ENCODE measurements at places on chromosomes 5 and 9. TPM values are rescaled to one million over a fixed set of nuclear protein-coding genes. Genes with fewer than 3 reads are reported as not detected.

DNA sequence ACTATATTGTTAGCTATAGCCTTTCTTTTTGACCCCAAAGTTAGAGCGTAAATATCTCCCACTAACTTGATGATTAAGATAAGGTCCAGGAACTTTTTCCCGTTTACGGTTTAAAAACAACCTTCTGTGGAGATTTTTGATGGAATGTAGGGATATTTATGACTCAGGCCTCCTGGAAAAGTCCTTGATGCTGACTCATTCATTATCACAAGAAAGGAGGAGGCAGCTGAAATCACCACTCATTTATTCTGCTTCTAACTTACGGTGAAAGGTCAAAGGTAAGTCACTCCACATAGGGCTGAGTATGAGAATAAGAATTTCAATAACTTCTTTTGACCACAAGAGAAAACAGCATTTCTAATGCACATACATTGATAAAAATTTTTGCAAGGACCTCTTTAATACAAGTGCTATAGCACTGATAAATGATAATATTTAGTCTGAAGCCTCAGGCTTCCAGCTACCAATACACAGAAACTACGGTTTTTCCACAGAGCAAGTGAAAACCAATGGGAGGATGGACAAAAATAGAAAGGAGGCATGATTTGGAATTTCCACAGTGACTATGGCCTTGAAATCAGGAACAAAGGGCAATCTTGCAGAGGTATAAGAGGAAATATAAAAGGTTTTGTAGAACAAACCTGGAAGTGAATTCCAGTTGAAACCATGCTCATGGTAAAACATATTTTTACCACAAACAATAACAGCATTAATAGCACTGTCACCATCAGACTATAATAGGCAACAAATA is 146.5 kb downstream of the PPP2R2B start:
- H3K4me3 ChIP-seq: no peak overlapping the region
- H3K36me3 ChIP-seq: no peaks in the 10 kb centered on the region
- no peaks in the 10 kb centered on the region for H3K27me3 ChIP-seq
- H3K27ac ChIP-seq: no peak overlapping the region
- no peak for DNase-seq

DNA sequence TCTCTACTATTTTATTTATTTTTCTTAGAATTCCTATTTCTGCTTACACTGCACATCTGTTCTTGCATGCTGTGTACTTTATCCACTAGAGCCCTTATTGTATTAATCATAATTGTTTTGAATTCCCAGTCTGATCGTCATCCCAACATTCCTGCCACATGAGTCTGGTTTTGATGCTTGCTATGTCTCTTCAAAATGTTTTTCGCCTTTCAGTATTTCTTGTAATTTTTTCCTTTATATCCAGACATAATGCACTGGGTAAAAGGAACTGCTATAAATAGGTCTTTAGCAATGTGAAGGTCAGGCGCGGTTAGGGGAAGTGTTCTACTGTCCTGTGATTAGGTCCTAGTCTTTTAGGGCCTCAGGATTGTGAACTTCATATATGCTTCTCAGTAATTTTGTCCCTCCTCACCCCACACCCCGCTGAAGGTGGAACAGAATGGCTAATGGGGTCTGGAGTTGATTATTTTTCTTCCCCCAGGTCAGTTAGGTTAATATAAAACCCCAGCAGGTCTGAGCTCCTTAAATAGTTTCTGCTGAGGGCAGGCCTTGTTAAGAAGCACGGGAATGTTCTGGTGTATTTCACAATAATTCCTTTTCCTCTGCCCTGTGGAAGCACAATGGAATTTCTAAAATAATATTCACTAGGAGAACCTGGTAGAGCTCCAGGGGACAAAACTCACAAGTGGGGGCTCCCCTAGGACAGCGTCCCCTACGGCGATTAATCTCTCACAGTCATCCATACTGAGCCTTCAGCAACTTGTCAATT is 146.6 kb upstream of the TUT7 start:
- peaks cover 13% of the 10 kb centered on the region for H3K27me3 ChIP-seq
- no peak for DNase-seq
- H3K4me3 ChIP-seq: no peak overlapping the region
- H3K27ac ChIP-seq: no peak overlapping the region

DNA sequence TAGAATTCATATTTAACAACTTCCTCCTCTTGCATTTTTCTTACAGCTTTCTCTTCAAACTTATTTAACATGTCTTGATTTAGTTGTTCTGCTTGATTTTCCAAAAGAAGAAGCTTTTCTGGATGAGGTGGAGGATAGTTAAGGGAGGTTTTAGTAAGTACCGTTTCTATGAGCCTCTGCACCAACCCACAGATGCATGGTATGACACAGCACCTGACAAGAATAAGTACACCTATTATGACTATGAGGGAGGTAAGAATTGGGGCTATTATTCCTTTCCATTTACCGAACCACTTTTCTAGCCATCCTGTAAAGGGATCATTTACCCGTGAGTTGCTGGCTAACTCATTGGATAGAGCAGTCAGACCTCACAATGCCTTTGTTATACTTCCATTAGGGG is 2.5 kb upstream of the HMGCS1 start:
- H3K36me3 ChIP-seq: no peaks in the 10 kb centered on the region
- H3K27ac ChIP-seq: no peak overlapping the region
- no peak for DNase-seq
- no peak overlapping the region for H3K4me3 ChIP-seq

Gene SMIM33
- total RNA-seq: 0.08 TPM

GRCh38 chr9:79489261-79490000 is 82.3 kb upstream of the TLE4 start:
- H3K27me3 ChIP-seq: no peaks in the 10 kb centered on the region
- H3K4me3 ChIP-seq: no peak overlapping the region
- DNase-seq: no peak
- H3K27ac ChIP-seq: no peak overlapping the region

DNA sequence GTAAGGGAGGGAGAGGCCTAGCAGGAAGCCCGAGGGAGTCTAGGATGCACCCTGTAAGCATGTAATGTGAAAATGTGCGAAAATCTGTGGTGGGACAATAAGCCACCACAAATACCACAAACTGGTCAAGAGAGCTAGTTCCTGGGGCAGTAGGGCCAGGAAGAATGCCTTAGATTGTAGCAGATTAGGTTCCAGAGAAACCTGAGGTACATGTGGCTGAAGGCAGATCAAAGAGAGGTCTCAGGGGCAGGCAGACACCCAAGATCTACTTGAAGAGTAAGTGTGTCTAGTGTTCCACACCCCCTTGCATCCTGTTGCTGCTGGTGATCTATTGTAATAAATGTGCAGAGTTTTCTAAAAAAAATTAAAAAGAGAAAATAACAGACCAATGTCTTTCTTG is 1677.3 kb upstream of the CDH6 start:
- no peaks in the 10 kb centered on the region for H3K36me3 ChIP-seq
- no peak overlapping the region for H3K4me3 ChIP-seq
- no peak for DNase-seq
- H3K27ac ChIP-seq: no peak overlapping the region
- no peaks in the 10 kb centered on the region for H3K27me3 ChIP-seq

GRCh38 chr9:71681104-71681707 is 87.1 kb downstream of the CEMIP2 start:
- H3K36me3 ChIP-seq: no peaks in the 10 kb centered on the region
- H3K27me3 ChIP-seq: no peaks in the 10 kb centered on the region
- peaks cover 23% of the 10 kb centered on the region for H3K4me1 ChIP-seq
- no peak overlapping the region for H3K27ac ChIP-seq
- no peak overlapping the region for H3K4me3 ChIP-seq

Gene RAB3C
- not detected for total RNA-seq

DNA sequence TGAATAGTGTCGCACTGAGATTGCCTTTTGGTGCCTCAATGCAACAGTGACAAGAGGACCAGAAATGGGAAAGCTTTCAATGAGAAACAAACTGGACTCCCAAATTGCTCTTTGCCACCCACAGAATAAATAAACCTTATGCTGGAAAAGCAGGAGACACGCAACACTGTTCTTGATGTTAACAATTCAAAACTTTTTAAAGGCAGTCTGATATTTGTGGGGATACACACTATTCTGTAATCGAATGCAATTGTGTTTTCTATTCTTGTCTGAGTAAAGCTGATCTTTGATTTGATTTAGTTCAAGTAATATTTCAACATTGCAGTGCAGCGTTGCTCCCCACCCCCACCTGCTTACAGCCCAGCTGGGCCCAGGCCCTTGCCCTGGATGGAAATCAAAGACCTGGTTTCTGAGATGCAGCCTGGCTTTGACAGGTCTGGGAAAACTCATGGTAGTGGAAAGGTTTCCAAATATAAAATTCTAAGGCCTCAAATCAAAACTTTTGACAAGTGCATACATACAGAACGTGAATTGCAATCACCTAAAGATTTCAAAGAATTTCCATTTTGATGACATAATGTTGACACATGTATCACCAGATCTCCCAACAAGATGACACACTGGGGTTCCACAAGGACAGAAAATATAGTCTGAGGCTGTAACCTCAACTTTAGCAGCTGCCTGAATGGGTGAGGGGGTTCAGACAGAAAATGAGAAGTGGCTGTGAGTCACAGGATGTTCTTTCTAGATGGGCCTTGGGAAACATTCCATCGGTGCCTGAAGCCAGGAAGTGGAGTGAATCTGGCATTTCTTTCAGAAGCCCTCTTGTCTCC is 55.1 kb downstream of the ABCA1 start:
- no peak overlapping the region for H3K4me3 ChIP-seq
- H3K27ac ChIP-seq: no peak overlapping the region
- H3K27me3 ChIP-seq: no peaks in the 10 kb centered on the region
- H3K4me1 ChIP-seq: peaks cover 4% of the 10 kb centered on the region

DNA sequence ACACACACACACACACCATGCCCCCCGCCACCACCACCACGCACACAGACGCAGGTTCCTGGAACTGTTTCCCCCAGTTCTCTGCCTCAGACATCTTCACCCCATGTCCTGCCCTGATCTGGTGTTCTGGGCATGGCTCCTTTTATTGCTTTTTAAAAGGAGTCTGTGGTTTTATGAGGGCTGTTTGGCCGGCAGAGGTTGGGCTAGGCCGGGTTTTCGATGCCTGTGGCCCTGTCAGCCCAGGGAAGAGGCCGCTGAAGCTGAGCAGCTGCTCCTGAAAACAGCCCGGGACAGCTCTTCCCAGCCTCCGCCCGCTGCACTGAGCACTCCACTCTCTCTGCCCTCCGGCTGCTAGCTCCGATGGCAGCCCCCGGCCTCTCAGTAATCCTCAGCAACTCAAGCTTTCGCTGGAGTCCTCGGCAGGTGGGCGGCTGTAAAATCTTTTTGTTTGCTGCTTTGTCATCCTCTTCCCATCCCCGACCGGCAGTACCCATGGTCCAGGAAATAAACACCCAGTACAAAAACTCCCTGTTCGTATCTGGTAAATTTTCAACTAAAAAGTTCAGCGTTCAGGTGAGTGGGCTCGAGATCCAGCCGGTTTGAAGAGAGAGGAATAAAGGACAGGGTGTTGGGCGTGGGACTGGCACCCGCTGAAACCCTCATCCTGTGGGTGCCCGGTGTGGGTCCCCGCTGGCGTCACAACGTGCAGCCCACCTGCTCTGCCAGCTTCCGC is 103.0 kb upstream of the ERCC6L2 start:
- DNase-seq: no peak
- H3K4me1 ChIP-seq: peaks cover 5% of the 10 kb centered on the region
- no peak overlapping the region for H3K27ac ChIP-seq
- H3K36me3 ChIP-seq: no peaks in the 10 kb centered on the region
- H3K4me3 ChIP-seq: no peak overlapping the region
- H3K27me3 ChIP-seq: peaks cover 11% of the 10 kb centered on the region

GRCh38 chr9:84845956-84846900 is 176.7 kb downstream of the NTRK2 start:
- H3K4me3 ChIP-seq: no peak overlapping the region
- no peaks in the 10 kb centered on the region for H3K36me3 ChIP-seq
- H3K4me1 ChIP-seq: no peaks in the 10 kb centered on the region
- no peak overlapping the region for H3K27ac ChIP-seq
- no peak for DNase-seq
- H3K27me3 ChIP-seq: peaks cover 4% of the 10 kb centered on the region

Gene DNM1
- 1.8 TPM for total RNA-seq

DNA sequence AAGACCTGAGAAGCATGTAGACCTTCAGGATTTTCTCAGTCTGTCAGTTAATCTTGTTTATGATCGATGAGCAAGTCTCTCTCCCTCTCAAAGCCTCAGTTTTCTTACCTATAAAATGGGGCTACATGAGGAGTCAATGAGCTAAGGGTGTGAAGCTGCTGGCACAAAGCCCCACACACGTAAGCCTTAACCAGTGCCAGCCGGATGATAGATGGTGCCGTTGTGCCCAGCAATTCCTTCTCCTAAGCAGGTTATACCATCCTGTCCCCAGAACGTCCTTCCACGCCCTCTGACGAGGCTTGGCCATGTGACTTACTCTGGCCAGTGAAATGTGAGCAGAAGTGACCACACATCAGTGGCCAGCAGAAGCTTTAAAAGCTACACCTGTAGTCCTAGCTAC is 179.0 kb downstream of the C9orf50 start:
- H3K27ac ChIP-seq: no peak overlapping the region
- H3K4me3 ChIP-seq: no peak overlapping the region

Gene TMEM141
- 14.6 TPM for total RNA-seq

DNA sequence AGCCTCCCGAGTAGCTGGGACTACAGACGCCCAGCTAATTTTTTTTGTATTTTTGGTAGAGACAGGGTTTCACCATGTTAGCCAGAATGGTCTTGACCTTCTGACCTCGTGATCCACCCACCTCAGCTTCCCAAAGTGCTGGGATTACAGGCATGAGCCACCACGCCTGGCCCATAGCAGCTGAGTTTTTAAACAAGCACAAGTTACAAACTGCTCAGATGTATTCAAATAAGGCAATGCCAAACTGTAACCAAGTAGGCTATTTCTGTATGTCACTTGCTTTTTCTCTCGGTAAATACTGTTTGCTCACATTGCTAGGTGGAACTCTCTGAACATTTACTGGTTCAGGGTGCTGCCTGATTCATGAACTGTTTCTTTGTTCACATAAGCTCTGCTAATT is 799.3 kb upstream of the NUDT12 start:
- no peaks in the 10 kb centered on the region for H3K36me3 ChIP-seq
- H3K27me3 ChIP-seq: no peaks in the 10 kb centered on the region
- no peak for DNase-seq

Gene MLANA
- not detected for total RNA-seq

DNA sequence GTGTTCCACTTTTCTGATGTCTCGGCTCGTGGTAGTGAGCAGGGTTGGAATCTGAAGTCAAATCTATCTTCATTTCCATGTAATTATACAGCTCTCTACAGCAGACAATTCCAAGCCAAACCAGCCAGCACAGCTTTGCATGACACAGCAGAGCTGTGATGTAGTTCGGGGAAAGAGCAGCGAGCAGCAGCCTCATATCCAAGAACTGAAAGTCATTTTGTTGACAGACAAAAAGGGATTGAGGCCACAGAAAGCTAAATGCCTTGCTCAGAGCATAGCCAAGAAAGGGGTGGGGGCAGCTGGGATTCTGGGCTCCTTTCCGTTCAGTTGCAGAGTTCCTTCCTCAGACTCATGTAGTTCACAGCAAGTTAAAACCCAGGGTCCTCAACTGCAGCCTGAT is 32.1 kb downstream of the LCP2 start:
- no peak for DNase-seq
- H3K4me1 ChIP-seq: peaks cover 86% of the 10 kb centered on the region
- H3K27ac ChIP-seq: peak overlapping the region; percentile 82
- H3K36me3 ChIP-seq: peaks cover 97% of the 10 kb centered on the region

Gene WDR38
- total RNA-seq: not detected

Data from CD4-positive, alpha-beta T cell (primary cell).